ENCODE measurements at places on chromosomes 12 and 14. TPM values are rescaled to one million over a fixed set of nuclear protein-coding genes. Genes with fewer than 3 reads are reported as not detected.

GRCh38 chr14:22627506-22628263 lies 16.5 kb downstream of the OR6J1 start:
- no peak for DNase-seq

DNA sequence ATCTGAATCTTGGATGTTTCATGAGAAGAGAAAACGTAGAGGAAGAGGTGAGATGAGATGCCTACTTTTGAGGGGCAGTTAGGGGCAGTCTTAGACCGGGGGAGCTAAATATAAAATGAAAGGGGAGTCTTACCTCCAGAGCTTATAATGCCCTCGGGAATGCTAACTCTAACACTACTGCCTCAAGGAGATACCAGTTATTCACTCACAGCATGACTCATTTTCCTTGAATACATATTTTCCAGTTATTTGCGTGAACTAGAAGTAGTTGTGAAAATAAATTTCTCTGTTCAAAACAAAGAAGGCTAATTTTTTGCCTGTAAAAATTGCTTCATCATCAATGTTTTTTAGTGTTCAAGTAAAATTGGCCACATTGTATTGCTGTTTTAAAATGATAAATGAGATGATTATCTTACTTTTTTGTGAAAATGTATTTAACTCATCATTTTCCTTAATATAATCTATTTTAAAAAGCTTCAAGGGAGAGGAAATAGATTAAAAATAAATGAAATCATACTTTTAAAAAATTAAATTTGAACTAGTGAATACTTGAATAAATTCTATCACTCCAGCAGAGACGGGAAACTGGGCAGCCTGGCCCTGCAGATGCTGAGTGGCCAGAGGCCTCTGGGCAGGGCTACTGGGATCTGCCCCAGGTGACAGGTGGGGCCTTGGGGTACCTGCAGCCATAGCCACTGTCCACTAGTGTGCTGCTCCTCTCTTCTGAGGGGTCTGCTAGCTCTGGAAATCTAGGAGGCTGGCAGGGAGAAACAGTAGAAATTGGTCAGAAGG lies 339.3 kb downstream of the EGLN3 start:
- DNase-seq: no peak

DNA sequence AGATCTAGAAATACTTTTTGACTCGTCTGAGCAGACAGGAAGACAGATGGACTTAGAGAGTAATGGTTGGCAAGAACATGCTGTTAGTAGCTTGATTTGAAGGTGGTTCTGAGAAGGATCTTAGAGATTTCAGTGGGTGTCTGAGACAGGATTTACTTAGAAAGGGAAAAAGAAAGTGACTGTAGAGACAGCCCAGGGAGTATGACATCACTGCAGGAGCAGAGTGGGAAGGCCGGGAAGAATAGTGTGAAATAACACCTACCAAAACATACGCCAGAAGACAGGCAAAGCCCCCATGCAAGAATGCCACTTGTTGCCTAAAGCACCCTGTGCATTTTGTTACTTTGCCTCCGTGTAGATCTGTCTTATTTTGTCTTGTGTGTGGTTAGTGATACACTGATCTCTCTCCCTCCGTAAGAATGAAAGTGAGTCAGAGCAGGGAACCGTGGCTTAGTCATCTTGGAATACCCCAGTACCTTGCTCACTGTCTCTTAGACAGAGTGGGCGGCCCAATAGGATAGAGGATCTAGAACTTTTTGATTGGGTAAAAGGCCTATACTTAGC lies 161.3 kb upstream of the IFNG-AS1 start:
- DNase-seq: no peak

DNA sequence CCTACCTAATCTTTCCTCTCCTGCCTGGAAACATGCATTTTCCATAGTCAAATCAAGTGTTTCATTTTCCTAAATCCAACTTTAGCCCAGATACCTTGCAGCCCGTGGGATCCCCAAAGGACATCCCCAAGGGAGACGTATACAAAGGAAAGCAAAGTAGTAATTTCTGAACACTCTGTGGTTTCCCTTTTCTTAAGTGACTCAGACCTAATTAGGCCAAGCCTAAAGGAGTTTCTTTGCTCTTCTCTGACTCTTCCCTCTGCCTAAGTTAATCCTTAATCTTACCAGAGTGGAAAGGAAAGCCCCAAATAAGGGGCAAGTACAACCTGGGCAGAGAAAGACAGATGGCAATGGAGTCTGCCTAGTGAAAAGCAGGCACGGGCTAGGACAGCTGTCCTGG lies 250.3 kb downstream of the SPTSSA start:
- no peak for DNase-seq

DNA sequence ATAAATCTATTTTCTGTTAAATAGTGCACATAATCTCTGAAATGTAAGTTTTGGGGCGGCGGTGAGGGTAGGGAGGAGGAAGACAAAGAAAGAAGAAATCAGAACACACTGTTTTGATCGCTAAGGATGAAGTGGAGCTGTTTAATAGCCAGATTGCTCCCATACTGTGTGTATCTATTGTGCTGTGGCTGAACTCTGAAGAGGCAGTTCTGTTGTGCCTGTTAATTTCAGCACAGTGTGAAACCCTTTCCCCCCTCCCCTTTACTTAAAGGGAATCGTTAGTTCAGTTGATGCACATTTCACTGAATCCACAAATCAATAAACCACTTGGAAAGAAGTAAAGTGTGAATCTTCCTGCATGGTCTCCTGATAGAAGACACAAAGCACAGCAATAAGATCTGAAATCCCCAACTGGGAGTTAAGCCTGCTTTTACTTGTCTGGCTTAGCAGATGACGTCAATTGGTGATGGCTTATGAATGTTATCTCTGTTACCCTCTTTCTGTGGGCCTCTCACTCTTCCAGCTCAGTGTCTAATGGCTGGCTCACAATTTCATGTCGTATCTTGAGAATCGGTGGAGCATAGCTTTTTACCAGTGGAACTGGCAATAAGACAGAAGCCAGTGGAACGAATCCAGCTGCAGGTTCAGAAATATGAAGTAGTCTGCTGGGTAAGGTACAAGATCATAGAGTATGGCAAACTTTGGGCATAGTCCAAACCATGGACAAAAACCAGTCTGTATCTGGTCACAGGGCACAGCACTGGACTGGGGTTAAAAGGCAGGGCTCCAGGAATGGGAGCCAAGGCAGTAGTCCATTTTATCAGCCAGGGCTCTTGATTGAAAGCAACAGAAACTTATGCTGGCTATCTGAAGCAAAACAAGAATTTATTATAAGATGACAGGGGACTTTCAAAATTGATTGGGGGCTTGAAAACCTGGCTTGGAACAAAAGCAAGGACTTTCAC lies 413.5 kb upstream of the SEL1L start:
- DNase-seq: no peak

- no peak for DNase-seq
These were observed 101.2 kb downstream of the TMEM30B start for GRCh38 chr14:61179796-61180398.

POTEG gene
- polyA plus RNA-seq: not detected

DNA sequence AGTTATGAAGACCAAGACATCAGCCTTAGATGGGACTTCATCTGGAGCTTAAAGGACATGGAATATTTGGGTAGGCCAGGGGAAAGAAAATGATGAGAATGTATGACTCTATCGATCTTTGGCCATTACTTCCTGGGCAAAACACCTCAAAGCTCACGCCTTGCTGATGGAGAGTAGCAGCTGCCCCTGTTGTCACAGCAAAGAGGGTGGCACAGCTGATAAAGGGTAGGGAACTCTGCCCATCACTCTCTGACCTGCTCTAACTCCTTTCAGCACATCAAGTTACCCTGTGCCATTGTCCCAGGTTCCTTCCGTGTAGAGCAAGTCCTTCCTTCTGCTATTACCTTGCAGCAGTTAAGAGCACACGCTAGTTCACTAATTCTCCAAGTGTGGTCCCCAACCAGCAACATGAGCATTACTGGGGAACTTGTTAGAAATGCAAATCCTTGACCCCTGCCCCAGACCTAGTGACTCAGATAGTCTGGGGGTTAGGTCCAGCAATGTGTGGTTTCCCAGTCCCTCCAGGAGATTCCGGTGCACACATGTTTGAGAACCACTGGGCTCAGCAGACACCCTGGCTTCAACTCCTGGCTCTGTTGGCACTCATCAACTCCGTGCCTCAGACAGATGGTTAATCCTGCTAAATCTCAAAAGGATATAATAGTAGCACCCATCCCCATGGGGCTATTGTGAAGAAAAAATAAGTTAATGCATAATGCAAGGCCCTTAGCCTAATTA lies 93.7 kb upstream of the EEA1 start:
- DNase-seq: no peak

DNA sequence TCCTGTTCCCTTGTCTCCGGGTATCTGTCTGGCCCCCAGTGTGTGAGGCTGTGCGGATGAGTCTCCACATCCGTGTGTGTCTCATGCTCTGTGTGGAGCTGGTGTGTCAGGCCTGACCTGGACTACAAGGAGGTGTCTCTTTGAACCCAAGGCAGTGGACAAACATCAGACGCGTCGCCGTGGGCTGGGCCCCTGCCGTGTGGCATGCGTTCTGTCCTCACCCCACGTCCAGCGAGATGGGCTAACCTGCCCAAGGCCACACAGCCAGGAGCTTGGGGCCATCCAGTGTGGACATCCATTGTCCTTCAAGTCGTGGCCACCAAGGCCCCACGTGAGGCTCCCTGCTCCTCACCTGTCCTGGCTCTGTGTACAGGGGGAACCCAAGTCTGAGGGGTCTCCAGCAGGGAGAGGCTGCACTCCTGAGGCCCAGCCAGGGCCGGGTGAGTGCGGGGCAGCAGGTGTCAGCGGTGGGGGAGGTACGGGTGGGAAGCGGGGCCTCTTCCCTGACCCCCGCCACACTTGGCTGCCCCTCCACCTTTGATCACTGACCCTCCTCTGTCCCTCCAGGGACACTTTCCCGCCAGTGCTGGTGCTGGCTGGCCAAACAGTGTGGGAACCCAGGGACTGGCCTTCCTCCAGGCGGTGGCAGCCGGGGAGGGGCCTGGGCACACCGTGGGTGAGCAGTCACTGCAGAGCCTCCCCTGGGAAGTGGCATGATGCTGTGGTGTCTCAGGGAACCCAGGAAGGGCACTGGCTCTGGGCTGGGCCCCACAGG lies 48.5 kb downstream of the CYP46A1 start:
- DNase-seq: no peak

DNA sequence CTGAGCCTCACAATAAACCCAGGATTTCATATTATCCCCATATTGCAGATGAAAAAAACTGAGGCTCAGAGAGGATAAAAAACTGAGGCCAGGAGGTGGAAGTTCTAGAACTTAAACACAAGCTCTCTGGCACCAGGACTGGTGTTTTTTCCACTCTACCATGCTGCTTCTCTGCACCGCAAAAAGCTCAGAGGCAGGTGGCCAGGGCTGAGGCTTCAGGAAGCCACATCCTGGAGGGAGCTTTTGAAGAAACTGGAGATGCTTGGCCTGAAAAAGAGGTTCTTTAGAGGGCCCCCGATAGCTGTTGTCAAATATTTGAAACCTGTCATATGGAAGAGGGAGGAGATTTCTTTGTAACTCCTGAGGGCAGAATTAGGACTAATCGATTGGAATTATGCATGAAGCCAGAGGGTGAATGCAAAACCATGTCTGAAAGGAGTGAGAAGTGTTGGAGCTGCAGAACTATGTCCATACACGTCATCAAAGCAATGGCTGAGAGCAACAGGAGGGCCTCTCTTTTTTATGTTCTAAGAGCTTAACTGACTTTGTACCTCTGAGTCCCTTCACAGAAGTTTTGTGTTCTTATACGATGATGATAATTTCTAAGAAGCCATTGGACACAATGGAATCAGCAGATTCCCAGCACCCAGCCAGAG lies 448.6 kb downstream of the FUT8 start:
- DNase-seq: no peak

KRT80 gene
- polyA plus RNA-seq: not detected

DNA sequence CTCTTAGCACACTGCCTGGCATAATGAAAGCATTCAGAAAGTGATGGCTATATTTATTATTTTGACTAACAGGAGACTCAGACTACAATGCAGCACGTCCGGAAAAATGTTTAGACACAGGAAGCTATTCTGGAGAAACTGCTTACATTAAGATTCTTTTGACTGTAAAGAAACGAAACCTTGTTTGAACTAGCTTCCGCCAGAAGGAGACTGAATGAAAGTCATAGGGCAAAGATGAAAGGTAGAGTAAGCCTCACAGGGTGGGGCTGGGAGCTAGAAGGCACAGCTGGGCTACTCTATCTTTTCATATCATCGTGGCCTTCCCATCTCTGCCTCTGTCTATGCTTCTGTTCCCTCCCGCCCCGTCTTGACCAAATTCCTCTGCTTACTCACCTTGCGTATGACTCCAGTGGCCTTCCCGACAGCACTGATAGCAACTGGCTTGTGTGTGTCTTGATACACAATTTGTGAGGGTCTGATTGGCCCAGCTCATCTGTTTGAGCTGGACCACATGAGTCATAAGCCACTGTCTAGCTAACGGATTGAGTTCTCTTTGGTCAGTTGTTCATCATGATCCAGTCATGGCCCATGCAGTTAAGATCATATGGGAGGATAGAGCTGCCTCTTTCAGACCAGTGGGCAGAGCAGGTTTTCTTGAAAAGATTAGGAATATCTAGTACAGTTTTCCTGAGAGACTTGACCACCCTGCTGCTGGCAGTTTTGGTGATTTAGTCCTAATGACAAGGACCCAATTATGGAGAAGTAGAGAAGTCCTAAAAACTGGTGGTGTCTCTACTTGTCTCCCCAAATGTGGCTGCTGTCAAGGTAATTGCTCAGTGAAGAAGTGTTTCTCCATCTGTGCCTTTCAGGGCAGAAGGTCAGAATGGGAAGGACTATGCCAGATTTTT lies 151.5 kb upstream of the SLC38A2 start:
- peak; percentile 75 for DNase-seq

AQP2 gene
- polyA plus RNA-seq: not detected

TSPAN9 gene
- polyA plus RNA-seq: 0.41 TPM

DNA sequence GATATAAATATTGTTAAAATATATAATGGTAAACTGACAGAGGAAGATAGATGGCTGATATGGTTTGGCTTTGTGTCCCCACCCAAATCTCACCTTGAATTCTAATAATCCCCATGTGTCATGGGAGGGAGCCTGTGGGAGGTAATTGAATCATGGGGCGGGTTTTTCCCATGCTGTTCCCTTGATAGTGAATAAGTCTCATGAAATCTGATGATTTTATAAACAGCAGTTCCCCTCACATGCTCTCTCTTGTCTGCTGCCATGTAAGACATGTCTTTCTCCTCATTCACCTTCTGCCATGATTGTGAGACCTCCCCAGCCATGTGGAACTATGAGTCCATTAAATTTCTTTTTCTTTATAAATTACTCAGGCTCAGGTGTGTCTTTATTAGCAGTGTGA lies 46.3 kb downstream of the PTCSC3 start:
- no peak for DNase-seq

DNA sequence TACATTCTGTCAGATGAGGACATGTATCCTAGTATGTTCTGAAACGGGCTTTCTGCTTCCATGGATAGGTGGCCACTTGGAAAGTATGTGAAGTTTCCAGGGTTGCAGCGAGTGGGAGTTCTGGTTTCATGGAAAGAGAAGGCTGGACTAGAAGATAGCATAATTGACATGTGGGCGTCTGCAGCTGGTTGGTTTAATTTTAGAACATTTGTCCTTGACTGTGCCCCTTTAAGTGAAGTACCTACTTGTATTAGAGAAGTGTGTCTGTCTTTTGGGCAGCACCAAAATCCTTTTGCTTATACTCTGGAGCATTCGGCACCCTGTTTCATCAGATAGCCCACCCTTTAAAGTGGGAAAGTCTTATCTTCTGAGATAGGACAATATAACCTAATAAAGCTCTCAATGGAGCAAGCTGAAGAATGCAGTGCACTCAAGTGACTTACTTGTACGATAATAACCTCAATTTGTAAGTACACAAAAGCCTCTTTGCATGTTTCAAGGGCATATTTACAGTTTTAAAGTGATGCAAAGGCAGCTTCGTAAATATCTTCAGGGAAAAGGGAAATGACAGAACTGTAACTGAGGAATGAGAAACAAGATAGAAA lies 35.2 kb downstream of the NTN4 start:
- no peak for DNase-seq

TRHDE gene
- polyA plus RNA-seq: not detected

- no peak for DNase-seq
These were observed 5.1 kb downstream of the CACNA1C start for GRCh38 chr12:2057795-2058408.

CLEC4A gene
- polyA plus RNA-seq: 0.59 TPM
